ENCODE measurements at places on chromosomes 16 and 17.

DNA sequence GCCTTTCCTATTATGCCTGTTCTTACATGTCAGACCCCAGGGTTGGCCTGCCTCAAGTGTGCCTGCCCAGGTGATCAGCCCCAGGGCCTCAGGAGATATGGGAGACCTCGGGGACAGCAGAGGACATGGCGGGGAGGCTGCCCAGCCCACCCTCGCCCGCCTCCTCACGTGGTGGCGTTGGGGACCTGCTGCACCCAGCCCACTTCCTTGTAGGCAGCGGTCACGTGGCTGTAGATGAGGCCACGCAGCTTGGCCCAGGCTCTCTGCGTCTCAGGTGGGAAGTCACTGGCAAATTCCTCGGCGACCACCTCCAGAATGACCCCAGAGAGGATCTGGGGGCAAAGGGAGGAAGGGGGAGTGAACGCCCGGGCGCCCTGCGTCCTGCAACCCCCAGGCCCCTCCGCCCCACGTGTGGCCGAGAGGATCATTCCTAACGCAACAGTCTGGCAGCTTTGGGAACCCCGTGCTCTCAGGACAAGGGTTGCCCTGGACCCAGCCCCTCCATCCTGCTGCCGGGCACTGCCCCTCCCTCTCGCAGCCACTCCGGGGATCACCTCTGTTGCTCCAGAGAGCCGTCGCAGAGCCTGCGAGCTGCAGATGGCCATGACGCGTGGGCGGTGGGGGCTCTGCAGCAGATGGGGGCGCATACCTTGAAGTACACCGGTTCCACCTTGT, 6.6 kb downstream of the CYGB start:
- no peak for DNase-seq

DNA sequence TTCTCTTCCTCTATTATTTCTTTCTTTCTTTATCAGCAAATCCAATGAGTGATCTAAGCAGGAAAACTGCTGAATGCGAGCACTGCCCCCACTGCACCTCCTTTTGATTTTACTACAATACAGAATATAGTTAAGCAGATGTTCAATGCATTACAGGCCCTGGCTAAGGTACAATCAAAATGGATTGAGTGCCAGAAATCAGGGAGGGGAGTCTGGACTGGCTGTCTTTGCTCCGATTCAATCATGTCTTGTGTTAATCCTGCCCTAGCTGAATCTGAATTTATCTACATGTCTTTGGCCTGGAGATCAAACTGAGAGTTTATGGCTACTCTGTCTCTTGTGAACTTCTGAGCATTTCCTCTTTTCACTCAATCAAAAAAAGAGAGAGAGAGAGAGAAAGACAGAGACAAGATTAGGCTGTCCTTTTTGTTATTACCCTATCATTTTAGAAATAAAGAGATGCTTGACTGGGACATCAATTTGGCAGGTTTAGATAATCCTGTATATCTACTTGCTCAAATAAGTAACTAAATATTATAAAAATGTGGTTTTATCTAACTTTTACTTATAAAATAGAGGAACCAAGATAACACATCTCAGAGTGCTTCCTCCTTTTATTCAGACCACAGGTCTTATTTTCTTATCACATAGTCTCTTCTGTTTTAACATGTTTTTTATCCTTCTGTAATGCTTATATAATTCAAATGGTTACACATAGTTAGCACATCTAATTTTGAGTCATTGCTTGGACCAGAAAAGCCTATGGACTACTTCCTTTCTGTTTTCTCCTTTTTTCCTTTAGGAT, 656.2 kb downstream of the KCNJ2 start:
- no peak for DNase-seq

DNA sequence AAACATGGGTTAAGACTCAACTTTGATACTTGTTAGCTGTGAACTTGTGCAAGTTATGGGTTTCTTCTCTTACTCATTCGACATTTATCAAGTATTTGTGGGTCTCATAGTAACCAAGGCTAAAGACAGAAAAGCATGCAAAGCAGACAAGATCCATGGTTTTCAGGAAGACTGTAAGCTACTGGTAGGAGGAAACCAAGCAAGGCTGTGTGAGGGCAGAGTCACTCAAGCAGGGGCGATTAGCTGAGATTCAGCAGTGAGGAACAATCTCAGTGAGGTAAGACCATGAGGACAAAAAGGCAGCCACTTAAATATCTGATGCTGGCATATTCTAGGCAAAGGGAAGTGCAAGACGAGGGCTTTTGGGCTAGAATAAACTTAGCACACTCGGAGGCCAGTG, 29.5 kb downstream of the MBTD1 start:
- DNase-seq = no peak

GRCh38 chr17:48307814-48308411, 122.1 kb downstream of the SKAP1 start:
- peak; percentile 50 for DNase-seq

DNA sequence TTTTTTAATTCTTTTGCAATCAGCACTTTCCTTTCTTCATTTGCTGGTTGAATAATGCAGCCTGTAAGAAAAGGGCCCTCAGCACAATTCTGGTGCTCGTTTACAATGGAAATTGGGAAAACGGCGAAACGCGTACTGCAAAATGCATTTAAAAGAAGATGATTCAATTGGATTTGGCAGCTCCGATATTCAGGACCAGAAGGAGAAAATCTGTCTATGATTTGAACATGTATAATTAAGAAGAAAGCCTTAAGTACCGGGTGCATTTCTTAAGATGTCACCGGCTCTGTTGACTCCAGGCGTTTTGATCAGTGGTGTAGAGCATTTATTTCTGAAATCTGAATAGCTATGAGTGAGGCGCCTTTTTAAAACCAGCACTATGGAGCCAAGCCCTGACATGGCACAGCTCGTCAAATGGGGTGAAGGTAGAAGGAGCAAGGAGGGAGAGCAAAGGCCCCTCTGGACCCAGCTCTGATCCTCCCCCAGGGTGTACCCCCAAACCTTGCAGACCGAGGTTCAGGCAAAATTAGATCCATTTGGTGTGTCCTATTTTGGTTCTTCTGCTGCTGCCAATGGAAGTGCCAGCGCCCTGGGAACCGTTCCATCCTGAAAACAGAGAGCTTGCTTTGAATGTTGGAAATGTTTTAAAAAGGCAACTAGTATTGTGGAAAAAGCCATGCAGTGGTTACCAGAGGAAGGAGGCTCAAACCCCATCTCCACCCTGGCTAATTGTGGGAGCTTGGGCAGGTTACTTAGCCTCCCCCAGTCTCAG, 161.4 kb upstream of the RPL38 start:
- DNase-seq = no peak

DNA sequence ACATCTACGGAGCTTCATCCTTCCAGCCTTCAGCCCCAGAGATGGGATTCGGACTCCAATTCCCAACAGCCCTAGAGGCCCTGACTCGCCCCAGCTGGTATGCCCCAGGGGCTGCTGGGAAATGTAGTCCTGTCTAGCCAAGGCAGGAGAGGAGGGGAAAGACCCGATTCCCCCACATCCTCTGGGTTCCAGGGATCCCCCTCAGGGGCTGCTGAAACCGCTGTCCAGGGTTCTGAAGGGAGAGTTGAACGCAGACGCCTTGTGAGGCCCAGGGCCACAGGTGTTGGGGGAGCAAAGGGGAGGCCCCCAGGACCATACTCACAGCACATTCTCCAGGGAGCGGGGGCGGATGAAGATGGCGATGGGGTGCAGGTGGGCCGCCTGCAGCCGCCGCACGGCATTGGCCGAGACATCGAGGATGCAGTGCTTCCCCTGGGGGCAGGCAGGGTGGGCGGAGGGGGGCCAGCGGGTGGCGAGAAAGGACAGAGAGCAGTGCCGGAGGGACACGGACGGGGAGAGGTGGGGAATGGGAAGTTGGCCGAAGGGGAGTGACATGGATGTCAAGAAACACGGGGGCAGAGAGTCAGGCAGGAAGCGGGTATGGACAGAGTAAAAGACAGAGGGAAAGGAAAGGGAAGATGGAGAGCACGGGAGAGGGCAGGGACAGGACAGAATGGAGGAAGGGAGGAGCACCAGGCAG, 12.6 kb upstream of the ASGR1 start:
- no peak for DNase-seq
